ENCODE measurements at places on chromosomes 2 and 18.

- no peak for DNase-seq
These were observed 363.0 kb downstream of the FSIP2 start for GRCh38 chr2:186101616-186102015.

- DNase-seq, result no peak
These were observed 8.7 kb downstream of the RPRD1A start for GRCh38 chr18:36058674-36059073.

- no peak for DNase-seq
These were observed 81.4 kb downstream of the BCL11A start for GRCh38 chr2:60472041-60472440.

DNA sequence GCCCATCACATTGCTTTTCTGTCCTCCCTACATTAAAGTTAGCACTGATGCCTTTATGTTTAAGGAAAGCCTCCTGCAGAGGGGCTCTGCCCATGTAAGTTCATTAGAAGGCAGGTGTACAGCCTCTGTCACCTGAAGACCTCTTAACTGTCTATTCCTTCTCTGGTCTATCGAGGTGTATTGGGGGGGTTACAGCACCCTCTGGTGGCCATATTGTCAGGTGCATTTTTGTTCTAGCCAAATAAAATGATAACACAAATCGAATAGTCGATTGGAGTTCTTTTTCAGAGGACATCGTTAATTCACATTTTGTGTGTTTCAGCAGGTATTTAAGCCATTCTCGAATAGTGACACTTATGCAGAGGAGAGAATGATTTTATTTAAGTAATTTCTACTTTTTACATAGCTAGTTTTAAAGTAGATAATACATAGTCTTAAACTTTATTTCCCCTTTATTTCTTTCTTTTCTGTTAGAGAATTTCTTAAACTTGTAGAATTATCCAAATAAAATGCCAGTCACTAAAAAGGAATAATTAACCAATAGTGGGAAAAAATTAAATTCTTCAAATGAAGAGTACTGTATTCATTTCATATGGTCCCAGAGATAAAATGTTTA is 136.8 kb downstream of the NEDD4L start:
- no peak for DNase-seq

- DNase-seq, result peak; percentile 71
These were observed 11.4 kb downstream of the SNED1 start for GRCh38 chr2:241009601-241010530.

- no peak for DNase-seq
These were observed 63.5 kb downstream of the PLA2R1 start for GRCh38 chr2:159998961-159999360.

GRCh38 chr2:227054006-227054405 is 110.0 kb downstream of the COL4A4 start:
- no peak for DNase-seq

DNA sequence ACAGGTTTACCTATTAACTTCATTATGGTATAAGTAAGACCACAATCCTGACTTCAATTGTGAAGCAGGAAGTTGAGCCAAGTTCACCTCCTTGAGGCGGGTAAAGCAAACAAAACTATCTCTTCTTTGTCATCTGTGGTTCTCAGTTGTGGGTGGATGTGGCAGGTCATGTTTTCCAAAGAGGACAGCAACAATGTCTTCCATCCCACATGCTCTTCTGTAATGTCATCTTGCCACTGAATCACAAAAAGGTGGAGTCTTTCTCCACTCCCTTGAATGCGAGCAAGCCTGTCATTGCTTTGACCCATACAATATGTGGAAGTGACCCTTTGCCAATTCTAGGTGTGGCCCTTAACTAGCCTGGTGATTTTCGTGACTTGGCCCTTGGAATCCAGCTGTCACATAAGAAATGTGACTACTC is 98.7 kb downstream of the GRB14 start:
- DNase-seq, result no peak

DNA sequence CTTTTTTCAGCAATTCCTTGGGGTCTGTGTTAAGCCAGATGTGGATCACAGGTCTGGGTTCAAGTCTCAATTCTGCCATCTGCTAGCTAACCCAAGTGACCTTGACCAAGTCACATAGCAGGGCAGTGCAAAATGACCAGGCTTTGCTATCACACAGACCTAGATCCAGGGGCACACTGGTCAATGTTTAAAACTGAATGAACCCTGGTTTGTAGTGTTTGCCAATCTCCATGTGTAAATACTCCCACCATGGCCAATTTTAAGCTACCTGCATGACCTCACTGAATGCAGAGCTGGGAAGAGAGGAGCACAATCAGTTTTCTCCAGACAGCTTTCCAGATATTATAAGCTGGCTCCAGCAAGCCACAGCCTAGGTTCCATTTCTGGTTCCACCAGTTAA is 142.9 kb downstream of the CHST9 start:
- no peak for DNase-seq

- DNase-seq, result no peak
These were observed 161.9 kb downstream of the DNAH6 start for GRCh38 chr2:84678214-84678613.

DNA sequence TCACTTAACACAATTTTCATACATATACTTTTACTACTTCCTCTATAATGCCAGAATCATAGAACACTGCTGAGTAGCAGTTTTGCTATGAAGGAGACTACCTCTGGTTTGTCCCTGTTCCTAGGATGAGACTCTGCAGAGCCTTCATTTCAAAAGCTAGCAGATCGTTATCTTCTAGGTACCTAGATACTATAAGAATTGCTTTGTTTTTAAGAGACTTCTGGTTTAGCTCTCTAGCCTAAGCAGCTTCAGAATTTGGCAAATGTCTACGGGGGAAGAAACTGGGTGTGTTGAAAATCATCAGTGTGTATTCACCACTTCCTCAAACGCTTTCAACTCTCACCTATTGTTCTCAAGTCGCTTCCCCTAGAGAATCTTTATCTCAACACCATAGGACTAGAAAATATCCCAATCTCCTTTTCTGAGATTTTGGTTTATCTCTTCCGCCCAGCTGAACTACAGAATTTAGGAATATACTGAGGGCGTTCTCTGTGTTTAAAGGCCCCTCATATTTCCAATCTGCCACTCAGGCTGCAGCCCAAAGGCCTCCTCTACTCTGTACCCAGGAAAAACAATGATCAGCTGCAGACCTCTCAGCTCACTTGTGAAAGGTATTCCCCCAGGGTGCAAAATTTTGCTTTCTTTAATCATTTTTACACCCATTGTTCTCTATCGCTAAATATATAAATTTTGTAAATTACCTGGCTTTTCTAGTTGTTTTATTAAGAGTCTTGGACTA is 28.7 kb downstream of the SMAD2 start:
- no peak for DNase-seq

DNA sequence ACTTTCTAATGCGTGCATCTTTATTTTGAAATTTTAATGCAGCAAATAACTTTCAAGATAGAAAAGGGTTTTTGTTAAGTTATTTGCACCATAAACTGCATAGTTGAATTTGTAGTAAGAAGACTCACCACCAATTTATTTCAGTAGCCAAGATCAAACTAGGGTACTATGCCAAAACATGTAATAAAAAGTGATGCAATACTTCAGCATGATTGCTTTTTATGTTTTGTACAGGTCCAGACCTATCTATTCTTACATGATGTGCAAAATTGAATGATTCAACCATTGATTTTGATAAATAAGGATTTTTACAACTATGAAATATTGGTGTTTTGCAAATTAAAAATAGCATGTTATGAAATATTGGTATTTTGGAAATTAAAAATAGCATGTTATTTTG is 26.7 kb downstream of the AGPS start:
- no peak for DNase-seq

GRCh38 chr2:76039505-76039904 is 328.8 kb upstream of the GCFC2 start:
- DNase-seq, result no peak

- no peak for DNase-seq
These were observed 5.1 kb downstream of the FIGLA start for GRCh38 chr2:70785137-70785911.

DNA sequence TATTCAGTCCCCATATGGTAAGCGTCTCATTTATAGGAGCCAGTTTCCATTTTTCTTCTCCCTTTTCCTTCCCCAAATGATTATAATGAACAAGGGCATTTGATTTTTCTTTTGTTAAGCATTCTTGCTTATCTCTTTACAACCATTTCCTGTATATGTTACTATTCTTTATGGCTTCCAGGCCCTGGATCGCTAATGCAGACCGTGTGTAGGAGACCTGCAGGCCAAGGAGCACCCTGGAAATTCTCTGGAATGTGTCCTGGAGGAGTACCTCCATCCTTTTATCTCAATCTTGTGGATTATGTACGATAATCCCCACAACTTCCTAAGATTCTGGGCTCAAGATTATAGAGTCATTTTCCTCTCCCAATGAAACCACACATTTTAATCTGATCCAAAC is 439.6 kb upstream of the MMADHC start:
- no peak for DNase-seq

DNA sequence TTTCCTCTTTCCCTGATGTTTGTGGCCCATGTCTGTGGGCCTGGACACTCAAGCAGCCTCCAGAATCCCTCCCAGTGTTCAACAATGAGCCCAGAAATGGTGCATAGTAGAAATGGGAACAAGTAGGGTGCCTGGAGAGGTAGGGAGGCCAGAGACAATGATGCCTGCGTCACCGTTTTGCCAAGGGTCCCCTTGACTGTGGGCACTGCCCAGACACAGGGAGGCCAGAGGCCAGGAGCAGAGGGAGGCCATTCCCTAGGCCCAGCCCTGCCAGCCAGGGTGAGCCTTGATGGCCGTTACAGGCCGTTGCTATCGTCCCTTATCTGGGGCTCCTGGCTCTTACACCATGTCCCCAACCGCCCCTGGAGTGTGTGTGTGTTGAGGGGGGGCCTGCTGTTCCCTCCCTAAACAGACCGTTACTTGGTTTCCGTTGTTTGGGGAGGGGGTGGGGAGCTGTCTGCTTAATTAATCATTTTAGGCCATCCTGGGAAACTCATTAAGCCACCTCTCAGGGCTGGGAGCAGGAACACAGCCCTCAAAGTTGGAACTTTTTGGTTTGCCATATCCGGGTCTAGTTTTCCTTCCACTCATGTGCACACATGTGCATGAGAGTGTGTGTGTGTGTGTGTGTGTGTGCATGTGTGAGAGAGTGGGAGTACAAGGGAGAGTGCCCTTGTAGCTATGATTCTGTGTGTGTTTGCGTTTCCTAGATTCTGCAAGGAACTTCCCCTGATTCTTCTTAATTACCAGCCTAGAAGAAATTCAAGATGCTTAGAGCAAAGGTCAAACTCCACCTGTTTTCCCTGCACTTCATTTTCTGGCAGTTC is 135.2 kb upstream of the HAAO start:
- no peak for DNase-seq

DNA sequence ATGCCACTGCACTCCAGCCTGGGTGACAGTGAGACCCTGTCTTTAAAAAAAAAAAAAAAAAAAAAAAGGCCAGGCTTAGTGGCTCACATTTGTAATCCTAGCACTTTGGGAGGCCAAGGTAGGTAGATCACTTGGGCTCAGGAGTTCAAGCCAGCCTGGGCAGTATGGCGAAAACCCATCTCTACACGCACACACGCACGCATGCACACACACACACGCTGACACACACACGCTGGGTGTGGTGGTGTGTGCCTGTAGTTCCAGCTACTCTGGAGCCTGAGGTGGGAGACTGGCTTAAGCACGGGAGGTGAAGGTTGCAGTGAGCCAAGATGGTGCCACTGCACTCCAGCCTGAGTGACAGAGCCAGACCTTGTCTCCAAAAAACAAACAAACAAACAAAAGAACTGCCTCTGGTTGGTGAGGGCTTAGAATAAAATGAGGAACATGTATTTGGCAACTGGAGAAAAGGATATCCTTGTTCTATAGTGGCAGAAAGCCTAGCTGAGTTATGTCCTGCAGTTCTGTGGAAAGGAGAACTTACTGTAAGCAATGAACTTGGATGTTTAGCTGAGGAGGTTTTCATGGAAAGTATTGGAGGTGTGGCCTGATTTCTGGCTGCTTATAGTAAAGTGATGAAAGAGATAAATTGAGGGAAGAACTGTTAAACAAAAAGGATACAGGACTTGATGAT is 34.0 kb downstream of the HAT1 start:
- DNase-seq, result no peak

DNA sequence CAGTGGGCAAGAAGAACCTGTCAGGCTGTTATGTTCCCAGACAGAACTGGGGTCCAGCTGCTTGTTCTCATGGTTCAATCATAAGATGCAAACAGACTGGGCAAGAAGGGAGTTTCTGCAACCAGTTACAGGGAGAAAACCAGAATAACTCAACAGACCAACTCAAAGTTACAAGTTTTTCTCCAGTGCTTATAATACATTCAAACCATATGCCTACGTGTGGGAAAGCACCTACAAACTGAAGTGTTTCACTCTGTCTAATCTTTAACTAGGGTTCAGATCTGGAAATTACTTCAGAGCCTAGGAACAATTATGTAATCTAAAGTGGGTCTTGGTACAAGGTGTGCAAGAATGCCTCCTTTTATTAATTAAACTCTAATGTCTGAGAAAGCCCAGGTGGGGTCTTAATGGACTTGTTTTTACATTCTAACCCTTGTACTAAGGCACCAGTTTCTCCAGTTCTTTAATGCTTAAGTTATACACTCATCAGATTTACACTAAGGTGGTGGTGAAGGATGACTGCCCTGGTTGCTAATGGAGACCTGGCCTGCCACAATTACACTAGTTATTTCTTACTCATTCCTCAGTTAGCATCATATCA is 951.9 kb downstream of the TSN start:
- no peak for DNase-seq

Measured in HFF-Myc (cell line).